DMS 273 treated with DMSO at 0.1 percent for 48 hours (cell line): ENCODE measurements at places on chromosomes 16 and 17.

- DNase-seq, result no peak
Measured at GRCh38 chr17:80737106-80738019, 192.7 kb downstream of the RPTOR start.

GRCh38 chr17:19357761-19358160, 4.8 kb downstream of the B9D1 start:
- no peak for DNase-seq

GRCh38 chr16:85751698-85752501, 1.0 kb upstream of the C16orf74 start:
- DNase-seq, result no peak

GRCh38 chr17:10360578-10360977, 12.2 kb downstream of the MYH13 start:
- no peak for DNase-seq

GRCh38 chr16:82655072-82655714, 28.4 kb downstream of the CDH13 start:
- DNase-seq, result no peak

DNA sequence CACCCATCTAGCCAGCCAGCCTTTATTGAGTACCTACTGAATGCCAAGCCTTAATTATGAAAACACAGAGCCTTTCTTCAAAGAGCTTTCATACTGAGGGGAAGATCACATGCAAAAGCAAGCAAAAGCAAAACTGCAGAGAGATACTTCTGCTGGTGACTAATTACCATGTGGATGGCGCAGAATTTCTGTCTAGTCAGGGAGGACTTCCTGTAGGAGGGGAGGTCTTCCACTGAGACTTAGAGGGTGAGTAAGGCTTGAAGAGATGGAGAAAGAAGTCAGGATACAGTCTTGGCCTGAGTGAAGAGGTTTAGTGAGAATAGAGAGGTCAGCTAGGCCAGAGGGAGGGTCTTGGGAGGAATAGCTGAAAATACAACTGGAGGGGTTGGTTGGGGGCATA, 53.9 kb upstream of the CCL2 start:
- no peak for DNase-seq

DNA sequence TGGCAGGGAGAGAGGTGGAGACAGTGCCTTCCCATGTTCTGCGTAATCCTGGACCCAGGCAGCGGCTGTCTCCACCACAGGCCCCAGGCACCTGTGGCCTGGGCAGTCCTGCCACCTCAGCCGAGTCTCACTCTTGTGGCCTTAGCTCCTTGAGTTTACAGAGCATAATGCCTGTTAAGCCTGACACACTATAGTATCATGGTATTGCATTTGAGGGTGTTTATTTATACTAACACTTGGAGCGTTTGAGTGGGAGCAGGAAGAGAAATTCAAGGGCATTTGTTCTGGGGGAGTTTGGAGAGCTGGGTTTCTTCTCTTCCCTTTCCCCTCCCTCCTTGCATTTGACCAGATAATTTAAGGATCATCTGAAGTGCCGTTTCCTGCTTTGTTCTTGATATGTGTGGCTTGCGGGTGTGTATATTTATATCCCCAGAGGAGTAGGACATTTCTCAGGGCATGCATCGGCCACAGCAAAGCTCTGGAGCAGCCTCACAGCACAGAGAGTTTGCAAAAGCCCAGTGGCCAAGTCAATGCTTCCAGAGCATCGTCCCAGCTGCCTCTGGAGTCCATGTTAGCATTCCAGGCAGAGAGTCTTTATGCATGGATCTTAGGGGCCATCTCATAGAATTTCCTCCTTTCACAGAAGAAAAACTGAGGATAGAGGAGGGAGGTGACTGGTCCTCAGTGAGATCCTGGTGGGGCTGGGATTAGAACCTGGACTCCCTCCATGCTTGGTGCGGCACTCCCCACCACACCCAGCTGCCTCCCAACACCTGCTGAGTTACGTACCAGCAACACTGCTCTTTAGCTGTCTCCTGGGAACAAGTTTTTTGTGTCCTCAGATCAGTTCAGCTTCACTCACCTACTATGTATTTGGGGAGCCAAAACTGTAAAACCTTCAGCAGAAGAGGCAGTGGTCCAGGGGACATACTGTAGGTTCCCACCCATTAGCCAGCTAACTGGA, 222.8 kb downstream of the CCDC182 start:
- no peak for DNase-seq

- DNase-seq, result no peak
Measured at GRCh38 chr16:69931631-69932030, 19.5 kb upstream of the CLEC18A start.

- no peak for DNase-seq
Measured at GRCh38 chr16:11238272-11239202, 17.5 kb downstream of the SOCS1 start.

- DNase-seq, result no peak
Measured at GRCh38 chr16:72536723-72537435, 364.9 kb upstream of the PMFBP1 start.

- no peak for DNase-seq
Measured at GRCh38 chr17:12982224-12982623, 35.6 kb downstream of the ELAC2 start.

DNA sequence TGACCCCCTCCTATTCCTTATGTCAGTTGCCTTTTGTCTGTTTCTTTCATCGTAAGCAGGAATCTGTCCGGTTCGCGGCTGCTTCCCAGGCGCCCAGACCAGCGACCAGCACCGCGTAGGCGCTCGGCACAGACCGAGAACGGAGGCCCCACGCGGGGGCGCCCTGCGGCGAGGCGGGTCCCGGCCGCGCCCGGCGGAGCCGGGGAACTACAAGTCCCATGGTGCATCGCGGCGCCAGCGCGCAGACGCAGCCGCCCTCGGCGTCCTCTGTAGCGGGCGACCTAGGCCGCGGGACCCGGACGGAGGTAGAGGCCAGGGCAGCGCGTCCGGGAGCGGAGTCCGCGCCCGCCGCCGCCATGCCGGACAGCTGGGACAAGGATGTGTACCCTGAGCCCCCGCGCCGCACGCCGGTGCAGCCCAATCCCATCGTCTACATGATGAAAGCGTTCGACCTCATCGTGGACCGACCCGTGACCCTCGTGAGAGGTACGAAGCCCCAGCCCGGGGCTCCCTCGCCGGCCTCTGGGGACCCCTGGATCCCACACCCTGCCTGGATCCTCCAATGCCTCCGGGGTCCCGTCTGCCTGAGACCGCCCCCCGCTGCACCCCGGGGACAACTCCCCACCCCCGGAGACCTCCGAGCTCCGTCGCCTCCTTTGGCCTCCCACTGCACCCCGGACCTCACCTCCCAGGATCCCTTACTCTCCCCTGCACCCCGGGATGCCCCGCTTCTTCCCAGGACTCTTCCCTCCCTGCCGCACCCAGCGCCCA, at the start of gene NDUFB10:
Gene NDUFB10, plus strand, starts transcription at position 270 of the 771 bp plus-strand sequence. Its CDS starts 87 bp downstream, at position 357.
- peak; percentile 57 for DNase-seq

- no peak for DNase-seq
Measured at GRCh38 chr17:28335959-28336871, 654 bp downstream of the TNFAIP1 start.

GRCh38 chr17:45021607-45022287, 29.7 kb downstream of the DCAKD start:
- peak; percentile 34 for DNase-seq

- DNase-seq, result peak; percentile 88
Measured at GRCh38 chr16:85227084-85227945, 115.0 kb upstream of the CIBAR2 start.

DNA sequence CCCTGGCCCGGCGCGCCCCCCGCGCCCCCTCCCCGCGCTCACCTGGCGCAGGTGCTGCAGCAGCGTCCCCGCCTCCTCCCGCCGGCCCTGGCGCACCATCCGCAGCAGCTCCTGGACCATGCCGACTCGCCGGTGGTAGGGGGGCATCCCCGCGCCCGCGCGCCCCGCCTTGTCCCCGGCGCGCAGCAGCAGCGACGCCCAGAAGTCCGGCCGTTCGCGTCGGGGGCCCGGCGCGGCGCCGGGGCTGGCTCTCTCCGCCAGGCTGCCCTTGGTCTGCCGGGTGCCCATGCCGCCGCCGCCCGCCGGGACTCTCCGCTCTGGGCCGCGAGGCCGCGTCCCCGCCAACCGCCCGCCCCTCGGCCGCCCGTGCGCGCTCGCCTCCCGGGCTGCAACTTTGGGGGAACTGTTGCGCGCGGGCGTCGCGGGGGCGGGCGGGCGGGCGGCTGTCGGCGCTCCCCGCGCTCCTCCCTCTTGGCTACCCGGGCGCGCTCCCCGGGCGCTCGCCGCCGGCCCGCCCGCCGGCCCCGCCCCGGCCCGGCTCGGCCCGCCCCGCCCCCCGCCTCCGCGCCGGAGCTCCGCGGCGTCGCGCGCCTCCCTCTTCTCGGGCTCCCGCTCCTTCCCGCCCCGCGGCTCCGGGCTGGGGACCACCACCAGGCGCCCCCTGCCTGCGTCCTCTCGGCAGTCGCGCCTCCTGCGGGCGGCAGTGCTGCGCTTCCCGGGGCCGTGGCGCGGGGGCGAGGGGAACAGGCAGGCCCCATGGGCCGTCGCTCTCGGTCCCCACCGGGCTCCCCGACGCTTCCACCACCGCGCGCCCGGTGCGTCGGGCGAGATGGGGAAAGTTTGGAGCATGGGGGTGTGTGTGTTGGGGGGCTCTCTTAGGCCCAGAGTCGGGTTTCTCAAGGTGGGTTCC, at the start of gene LRRC75A:
Gene LRRC75A, minus strand, starts transcription at position 491 of the 910 bp plus-strand sequence. Its CDS starts 203 bp downstream, at position 288.
- no peak for DNase-seq

DNA sequence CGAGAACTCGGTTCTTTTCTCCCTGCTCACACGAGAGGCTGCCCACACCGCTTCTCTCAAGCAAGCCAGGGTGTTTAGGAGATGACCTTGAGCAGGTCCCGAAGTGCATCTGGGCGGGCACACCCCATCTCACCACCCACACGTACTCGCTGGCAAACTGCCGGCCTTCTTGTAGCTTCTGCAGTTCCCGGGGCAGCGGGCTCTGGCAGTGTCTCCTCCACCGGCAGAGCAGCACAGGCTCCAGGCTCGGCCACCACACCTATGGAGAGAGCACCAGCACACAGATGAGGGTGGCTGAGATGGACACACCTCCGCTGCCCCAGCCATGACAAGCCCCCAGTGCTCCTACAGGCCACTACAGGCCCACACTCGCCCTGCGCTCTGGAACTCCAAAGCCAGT, 23.5 kb downstream of the ZNF276 start:
- no peak for DNase-seq

DNA sequence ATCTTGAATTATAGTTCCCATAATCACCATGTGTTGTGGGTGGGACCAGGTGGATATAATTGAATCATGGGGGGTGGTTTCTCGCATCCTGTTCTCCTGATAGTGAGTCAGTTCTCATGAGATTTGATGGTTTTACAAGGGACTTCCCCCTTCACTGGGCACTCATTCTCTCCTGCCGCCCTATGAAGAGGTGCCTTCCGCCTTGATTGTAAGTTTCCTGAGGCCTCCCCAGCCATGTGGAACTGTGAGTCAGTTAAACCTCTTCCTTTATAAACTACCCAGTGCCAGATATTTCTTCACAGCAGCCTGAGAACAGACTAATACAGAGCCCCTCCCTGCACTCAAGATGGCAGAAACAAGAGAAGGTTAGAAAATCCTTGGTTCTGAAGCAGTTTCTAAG, 26.4 kb downstream of the LDAF1 start:
- no peak for DNase-seq

DNA sequence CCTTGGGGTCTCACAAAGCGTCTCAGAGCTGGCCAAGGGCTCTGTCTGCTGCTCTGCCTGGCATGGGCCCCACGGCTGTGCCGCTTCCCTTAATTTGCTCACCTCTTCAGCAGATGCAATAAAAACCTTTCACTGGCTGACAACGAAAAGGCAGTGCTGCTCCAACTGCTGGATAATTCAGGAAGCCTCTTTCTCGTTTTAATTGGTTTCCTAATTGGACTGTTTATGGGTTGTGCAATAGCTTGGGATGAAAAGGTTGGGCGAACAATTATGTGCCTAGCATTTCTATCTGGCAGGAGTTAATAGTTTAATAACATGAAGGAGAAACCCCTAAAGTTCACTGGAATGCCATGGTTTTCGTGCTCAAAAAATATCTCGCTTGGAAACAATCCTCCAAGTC, 234.1 kb upstream of the IRX5 start:
- DNase-seq, result no peak

- no peak for DNase-seq
Measured at GRCh38 chr17:40463122-40463550, 19.9 kb downstream of the IGFBP4 start.

DNA sequence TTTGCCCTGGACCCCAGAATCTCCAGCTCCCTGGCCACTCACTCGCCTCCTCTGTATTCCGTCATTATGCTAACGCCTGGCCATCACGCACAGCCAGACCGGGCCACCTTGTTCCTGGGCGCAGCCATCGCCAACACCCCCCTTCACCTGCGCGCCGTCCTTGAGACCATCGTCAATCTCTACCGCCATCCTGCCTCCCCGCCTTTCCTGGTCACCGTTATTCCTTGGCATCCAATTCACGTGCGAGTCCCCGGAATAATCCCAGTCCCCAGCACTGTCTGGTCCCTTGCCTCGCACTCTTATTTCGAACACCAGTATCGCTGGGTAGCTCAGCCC, 541 bp downstream of the VKORC1 start:
- no peak for DNase-seq

GRCh38 chr16:24955975-24956731, 59.0 kb downstream of the ARHGAP17 start:
- DNase-seq, result no peak

DNA sequence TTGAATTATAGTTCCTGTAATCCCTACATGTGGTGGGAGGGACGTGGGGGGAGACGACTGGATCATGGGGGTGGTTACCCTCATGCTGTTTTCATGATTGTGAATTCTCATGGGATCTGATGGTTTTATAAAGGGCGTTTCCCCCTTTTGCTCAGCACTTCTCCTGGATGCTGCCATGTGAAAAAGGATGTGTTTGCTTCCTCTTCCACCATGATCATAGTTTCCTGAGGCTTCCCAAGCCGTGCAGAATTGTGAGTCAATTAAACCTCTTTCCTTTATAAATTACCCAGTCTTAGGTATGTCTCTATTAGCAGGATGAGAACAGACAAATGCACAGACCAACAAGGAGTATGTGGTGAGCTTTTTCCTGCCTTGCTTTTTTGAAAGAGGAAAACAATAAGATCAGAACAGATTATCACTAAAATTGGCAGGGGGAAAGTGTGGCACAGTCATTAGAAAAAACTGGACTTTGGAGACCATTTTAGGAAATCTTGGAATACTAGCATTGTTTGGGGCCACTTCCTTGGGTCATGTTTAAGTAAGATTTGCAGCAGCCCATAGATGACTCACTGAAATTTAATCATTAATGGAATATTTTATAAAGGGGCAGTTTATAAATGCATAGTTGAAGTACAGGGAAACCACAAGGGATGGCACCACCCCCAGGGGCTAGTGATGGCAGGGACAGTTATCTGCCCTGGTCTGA, 352.8 kb downstream of the CDH13 start:
- no peak for DNase-seq

GRCh38 chr17:38794221-38794620, 5.1 kb downstream of the PIP4K2B start:
- no peak for DNase-seq

- DNase-seq, result peak; percentile 58
Measured at GRCh38 chr17:68020409-68020756, 15.2 kb upstream of the KPNA2 start.

GRCh38 chr17:79786930-79787643, 9.1 kb downstream of the CBX2 start:
- no peak for DNase-seq

DNA sequence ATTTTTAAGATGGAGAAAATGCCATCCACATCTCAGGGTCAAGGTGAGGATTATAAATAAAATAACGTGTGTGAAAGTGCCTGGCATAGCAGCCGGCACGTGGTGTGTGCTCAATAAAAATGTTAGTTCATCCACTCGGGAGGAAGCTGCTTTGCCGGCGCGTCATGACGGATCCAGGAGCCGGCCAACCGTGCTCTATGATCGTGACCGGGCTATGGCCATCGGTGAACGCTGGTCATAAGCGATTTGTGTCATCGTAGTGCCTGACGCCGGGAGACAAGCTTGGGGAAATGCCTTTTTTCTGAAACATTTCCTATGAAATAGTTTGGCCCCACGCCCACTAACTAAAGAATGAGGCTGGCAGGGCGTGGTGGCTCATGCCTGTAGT, 74.0 kb downstream of the CMC2 start:
- DNase-seq, result no peak
